Omental fat pad (tissue), 4 donors: ENCODE measurements at places on chromosomes 5 and 9.

DNA sequence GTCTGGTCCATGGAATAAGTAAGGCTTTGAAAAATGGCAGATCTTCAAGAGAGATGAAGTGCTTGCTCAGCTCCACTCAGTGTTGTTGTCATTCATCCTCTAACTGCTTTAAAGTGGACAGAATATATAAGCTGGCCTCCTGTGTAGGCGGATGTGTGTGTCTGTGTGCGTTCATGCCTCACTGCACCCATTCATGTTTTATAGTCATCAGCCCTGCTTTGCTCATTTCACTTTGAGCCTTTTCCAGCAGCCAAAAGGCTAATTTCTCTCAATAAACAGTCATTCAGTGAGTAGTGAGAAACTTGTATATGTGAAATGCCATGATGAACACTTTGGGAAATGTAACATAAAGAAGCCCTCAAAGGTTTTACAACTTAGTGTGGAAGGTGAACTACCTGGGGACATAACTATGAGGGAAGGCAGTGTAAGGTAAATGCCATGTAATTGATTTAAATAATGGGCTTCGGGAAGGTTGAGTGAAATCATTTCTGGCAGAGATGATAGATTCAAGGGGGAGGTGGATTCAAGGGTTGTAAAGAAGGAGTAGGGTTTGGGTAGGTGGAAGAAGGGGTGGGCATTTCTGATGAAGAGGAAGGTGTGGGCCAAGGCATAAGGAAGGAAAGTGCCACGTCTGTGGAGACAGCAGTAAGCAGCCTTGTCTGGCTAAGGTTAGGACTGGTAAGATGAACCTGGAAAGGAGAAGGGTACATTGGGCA lies 15.7 kb downstream of the TTC23L start:
- DNase-seq, result no peak

- no peak for DNase-seq
These were observed 41.0 kb downstream of the SLC6A7 start for GRCh38 chr5:150230842-150231241.

GRCh38 chr5:78549043-78549442 lies 99.5 kb downstream of the LHFPL2 start:
- no peak for DNase-seq

DNA sequence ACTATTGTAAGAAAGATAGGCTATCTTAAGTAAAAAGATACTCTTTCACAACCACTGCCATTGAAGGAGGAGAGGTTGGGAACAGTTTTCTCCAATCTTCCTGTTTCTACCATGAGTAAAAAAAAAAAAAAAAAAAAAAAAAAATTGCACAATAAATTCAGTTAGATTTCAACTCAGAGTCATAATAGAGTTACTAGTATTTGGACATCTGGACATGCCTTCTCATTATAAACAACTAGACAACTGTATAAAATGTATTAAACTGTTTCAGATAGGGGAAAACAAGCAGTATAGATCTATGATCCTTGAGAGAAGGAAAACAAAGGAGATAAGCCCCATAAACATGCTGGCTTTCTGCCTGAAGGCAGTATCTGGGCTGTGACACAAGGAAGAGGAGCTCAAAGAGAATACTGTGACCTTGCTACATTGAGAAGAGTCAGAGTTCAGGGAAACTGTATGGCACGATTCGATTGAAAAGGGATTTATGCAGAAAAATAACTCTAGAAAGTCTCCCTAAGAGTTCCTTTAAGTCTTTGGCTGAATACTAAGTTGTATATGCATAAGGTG lies 249.2 kb upstream of the POU5F2 start:
- no peak for DNase-seq

GRCh38 chr5:56457887-56458812 lies 225.0 kb upstream of the ANKRD55 start:
- no peak for DNase-seq
